ENCODE measurements at places on chromosomes 3 and 15. TPM values are rescaled to one million over a fixed set of nuclear protein-coding genes. Genes with fewer than 3 reads are reported as not detected.

Gene COL7A1
- 1.6 TPM for total RNA-seq

DNA sequence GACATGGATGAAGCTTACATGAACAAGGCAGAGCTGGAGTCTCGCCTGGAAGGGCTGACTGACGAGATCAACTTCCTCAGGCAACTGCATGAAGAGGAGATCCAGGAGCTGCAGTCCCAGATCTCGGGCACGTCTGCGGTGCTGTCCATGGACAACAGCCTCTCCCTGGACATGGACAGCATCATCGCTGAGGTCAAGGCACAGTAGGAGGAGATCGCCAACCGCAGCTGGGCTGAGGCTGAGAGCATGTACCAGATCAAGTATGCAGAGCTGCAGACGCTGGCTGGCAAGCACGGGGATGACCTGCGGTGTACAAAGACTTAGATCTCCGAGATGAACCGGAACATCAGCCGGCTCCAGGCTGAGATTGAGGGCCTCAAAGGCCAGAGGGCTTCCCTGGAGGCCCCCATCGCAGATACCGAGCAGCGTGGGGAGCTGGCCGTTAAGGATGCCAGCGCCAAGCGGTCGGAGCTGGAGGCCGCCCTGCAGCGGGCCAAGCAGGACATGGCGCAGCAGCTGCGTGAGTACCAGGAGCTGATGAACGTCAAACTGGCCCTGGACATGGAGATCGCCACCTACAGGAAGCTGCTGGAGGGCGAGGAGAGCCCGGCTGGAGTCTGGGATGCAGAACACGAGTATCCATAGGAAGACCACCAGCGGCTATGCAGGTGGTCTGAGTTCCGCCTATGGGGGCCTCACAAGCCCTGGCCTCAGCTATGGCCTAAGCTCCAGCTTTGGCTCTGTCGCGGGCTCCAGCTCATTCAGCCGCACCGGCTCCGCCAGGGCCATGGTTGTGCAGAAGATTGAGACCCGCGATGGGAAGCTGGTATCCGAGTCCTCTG, 77.6 kb downstream of the CLDN11 start:
- DNase-seq: no peak

GRCh38 chr3:9251055-9251786, 1.8 kb upstream of the SRGAP3 start:
- no peak for DNase-seq

Gene LRRC34
- total RNA-seq: 6.8 TPM

DNA sequence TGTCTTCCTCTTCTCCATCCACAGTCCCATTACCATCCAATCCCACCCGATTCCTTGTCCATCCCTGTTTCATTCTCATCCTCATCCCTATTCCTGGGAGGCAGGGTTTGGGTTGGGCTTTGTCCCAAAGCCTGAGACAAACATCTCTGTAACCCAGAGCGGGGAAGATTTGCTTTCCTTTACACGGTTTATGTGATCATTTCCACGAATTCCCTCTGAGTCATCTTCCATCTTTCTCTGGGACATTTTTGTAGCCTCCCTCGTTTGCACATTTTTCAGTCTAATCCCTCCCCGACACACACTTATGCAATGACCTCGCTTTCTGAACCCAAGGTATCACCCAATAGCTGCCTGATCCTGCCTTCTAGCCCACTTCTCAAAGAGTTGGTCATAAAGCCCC, 22.8 kb downstream of the DUOX2 start:
- DNase-seq: no peak

DNA sequence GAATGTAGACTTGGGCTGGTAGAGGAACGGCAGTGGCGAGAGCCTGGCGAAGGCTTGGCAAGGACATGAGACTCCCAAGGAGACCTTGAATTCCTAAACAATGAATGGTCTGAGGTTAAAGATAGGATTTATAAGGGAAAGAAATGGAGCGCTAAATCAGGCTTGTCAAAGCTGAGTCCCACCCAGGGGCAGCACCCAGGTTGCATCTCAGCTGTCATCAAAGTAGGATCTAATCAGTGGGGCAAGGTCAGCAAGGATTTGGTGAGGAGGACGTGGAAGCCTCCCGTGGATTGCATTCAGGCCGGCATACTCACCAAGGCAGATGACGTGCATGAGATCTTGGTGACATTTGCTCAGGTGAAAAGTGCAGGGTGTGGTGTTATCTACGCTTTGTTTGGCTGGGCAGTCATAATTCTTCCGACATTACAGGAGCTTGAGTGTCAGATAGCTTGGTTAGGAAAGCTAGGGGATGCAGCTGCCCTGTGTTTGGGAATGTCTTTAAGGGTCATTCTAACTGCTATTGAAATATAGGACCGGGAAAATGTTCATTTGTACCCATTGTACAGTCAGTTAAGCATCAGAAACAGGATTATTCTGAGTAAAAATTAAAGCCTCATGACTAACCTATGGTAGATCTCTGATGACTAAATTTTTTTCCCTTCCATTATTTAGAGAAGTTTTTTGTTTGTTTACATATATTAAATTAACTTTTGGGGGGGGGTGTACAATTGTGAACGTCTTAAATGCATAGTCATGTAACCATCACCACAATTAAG, 99.4 kb upstream of the TSC22D2 start:
- DNase-seq: no peak

DNA sequence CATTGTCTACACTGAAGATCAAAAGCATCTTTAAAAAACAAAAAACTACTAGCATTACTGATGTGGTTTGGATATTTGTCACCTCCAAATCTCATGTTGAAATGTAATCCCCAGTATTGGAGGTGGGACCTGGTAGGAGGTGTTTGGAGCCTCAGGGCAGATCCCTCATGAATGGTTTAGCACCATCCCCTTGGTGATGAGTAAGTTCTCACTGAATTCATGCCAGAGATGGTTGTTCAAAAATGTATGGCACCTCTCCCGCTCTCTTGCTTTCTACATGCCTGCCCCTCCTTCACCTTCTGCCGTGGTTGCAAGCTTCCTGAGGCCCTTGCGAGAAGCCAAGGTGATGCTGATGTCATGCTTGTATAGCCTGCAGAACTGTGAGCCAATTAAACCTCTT, 136.6 kb upstream of the FHIT start:
- DNase-seq: no peak

DNA sequence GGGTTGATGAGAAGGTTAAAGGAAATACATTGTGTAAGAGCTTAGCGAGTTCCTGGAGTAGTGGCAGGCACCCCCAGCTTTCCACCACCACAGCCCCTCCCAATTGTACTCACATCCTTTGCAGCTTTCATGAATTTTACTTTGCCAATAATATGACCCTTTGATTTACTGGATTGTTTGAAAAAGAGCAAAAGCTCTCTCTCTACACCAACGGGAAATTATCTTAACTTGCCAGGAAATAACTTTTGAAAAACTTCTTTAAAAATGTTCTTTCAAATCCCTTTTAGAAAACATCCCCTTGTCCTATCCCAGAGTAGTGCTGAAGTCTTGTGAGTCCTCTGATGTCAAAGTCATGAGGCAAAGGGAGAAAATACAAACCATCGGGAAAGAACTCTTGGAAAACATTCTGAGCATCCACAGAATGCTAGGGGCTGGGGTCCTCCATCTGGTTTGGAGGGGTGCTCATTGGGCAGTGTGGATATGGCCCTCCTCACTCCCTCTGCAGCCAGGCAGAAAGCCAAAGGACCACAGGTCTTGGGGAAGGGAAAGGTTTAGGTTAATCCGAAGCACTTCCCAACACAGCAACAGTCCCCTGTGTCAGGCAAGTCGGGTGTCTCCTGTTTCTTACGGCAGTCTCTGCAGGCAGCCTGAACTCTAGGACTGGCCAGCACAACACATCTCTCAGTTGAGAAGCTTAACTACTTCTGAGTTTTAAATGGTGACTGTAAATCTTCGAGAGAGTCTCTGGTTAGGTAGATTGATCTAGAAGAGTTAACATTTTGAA, 36.5 kb downstream of the BOC start:
- no peak for DNase-seq

Gene SLC24A5
- not detected for total RNA-seq

DNA sequence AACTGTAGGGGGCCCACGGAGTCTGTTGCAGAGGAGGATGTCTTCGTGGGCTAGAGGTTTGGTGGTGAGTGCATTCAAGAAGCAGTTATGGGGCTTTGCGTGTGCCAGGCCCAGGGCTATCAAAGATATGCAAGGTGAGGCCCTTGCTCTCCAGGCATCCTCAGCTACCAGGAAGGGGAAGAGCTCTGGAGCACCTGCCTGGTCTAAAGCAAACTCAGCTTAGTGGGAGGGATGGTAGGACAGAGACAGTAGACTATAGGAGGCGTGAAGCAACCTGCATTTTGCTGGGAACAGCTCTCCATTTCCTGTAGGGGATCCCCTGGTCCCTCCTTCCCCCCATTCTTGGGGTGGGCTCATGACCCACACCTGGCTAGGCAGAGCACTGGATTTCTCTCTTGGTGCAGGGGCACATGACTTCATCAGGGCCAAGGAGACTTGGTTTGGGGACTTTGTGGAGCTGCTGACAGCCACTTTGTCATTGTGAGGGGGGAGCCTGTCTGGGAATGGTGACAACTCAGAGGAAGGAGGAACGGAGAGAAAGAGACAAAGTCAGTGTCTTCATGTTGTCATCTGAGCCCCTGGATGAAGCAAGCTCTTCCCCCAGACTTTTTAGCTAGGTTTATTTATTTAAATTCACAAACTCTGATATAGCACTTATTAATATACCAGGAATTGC, 8.6 kb upstream of the EEFSEC start:
- DNase-seq: no peak

DNA sequence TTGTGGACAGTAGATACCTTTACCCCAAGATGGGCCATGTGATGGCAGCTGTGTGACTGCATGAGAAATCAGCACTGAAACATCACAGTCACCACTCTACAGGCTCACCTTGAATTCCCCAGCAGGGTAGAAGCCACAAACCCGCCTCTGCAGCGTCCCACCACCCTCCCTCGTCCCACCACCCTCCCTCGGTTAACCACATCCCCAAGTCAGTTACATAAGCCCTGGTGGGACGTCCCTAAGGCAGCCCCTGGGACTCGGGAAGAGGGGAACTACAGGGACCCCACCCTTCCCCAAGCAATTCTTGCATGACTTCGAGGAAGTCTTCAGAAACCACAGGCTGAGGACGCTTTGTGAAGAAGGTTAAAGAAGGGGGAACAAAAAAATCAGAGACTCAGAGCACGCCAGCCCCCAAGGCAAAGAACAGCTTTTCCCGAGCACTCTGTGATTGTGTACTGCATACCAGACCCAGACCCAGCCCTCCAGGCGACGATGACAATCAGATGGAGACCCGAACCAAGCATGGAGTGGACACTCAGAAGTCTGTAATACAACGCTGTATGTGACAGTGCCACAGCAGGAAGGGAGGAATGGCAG, 60.5 kb downstream of the SH3BP5 start:
- DNase-seq: peak; percentile 78

- DNase-seq: peak; percentile 62
Observed at GRCh38 chr3:47283591-47284364, 1.0 kb downstream of the KLHL18 start.

DNA sequence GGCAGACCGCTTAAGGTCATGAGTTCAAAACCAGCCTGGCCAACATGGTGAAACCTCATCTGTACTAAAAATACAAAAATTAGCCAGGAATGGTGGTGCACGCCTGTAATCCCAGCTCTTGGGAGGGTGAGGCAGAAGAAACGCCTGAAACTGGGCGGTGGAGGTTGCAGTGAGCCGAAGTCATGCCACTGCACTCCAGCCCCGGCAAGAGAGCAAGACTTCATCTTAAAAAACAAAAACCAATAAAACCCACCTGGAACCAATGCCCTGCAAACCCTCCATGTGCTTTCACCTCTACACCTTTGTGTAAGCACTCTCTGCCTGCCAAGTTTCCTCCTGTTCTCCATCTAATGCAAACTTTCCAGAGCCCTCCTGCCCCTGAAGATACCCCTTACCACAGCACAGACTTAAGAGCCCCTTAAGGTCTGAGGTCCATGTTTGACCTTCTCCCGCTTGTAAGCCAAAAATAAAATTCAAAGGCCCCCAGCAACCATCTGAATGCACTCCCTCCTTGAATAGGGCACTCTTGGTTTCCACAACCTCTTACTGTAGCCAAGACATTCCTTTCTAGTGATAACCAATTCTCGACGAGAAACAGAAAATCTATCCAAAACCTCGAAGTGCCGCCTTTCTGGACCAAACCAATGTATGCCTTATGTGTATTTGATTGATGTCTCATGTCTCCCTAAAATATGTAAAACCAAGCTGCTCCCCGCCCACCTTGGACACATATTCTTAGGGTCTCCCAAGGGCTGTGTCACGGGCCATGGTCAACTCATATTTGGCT, 3.0 kb downstream of the RPL32 start:
- DNase-seq: no peak

DNA sequence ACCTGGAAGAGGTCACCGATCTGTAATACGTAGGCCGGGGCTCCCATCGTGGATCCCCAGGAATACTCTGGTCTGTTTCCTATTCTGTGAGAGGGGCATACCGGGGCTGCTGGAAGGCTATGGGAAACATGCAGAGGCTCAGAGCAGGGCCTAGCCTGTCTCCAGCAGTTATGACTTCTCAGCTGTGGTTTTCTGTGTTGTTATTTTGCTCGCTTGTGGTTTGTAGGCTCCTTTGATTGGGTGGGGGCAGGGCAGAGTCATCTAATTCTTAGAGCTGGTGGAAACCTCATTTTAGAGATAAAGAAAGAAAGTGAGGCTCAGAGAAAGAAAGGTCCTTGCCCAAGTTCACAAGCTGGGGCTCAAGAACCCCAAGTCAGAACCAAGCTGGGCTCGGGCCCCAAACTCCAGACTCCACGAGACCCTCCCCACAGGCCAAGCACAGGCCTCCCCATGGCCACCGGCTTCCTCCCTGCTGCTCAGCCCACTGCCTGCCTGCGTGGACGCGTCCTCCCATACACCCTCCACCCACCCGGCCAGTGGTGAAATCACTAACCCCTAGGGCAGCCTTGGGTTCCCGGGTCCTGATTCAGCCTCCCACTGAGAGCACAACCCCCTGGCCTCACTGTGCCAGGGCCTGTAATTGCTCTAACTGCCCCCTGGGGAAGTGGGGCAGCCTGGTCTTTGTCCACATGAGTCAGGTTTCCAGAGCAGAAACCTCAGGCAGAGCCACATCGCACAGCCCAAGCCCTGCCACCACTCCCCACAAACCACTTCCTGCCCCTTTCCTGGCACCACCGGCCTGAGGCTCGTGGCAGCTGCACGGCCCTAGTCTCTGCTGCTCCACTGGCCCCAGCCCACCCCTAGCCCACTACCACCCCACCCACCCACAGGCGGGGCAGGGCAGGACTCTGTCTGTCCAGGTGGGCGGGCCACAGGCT, 270.8 kb downstream of the UACA start:
- peak; percentile 96 for DNase-seq

DNA sequence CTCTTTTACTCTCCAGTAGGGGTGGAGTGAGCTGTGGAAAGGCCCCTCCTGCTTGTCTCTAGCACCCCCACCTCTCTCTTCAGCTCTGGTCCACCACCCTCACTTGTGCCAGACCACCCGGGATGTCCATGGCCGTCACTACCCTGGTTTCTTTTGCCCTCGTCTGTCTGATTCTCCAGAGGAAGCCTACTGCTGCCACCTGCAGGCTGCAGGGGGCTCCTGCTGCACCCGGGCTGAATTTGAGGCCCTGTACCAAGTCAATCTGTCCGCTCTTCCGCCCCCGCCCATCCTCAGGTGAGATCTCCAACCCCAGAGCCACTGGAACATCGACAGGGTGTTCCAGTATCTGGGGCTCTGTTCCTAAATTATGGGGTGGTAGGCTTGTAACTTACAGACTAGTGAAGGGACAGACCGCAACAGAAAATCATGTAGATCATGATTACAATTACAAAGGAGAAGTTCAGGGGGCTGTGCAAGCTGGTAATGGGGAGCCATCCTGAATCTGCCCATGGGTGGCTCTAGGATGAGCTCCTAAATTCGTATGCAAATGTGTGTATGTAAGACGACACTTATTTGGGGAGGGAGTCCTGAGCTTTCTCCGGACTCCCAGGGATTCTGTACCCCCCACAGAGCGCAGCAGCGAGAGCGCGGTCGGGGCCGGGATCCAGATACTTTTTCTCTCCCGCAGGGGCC, 683 bp upstream of the UNC45A start:
- DNase-seq: peak; percentile 96
